ENCODE measurements at places on chromosomes 16 and 17.

- DNase-seq, result no peak
These were observed 5.0 kb upstream of the MYL4 start for GRCh38 chr17:47203984-47204721.

GRCh38 chr17:27540318-27541101 is 84.3 kb downstream of the KSR1 start:
- no peak for DNase-seq

- DNase-seq, result no peak
These were observed 7.3 kb upstream of the SMIM5 start for GRCh38 chr17:75625813-75626486.

- DNase-seq, result no peak
These were observed 15.5 kb downstream of the UNKL start for GRCh38 chr16:1398826-1399581.

DNA sequence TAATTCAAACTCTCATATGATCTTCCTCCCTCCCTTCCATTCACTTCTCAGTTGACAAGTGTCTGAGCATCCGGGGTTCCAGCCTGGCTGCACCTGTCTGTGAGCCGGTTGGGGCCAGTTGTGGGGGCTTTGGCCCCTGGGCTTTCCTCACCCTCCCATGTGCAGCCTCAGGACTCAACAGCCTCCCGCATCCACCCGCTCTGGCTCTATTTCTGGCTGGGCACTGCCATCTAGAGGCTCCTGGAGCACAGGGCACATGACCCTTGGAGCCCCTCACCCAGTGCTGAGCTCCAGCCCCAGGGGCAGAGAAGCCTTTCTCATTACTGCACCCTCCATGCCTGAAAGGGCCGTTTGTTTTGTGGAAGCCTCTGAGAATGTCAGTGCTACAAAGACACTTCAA is 43.3 kb downstream of the HAPSTR1 start:
- peak; percentile 46 for DNase-seq

- DNase-seq, result no peak
These were observed 10.4 kb downstream of the SLC25A10 start for GRCh38 chr17:81722184-81723120.

- DNase-seq, result no peak
These were observed 6.4 kb downstream of the FLII start for GRCh38 chr17:18252160-18252559.

GRCh38 chr16:75262104-75262799 is 10.8 kb upstream of the BCAR1 start:
- no peak for DNase-seq

- no peak for DNase-seq
These were observed 524 bp downstream of the IQCK start for GRCh38 chr16:19718624-19718965.

DNA sequence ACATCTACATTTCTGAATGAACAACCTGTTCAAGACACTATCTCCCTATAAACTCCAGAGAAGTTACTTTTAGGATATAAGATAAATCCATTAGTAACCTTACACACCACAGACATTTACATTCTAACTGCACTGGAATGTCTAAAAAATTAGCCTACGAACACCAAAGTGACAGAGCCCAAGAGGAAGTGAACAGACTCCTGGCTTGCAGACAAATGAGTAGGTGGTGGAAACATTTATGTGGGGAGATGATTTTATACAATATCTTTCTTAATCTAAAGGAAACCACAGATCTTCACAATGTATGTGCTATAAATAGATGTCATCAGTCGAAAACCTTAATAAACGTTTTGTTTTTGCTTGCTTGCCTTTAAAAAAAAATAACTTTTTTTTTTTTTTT is 18.8 kb downstream of the ZNF652 start:
- no peak for DNase-seq

DNA sequence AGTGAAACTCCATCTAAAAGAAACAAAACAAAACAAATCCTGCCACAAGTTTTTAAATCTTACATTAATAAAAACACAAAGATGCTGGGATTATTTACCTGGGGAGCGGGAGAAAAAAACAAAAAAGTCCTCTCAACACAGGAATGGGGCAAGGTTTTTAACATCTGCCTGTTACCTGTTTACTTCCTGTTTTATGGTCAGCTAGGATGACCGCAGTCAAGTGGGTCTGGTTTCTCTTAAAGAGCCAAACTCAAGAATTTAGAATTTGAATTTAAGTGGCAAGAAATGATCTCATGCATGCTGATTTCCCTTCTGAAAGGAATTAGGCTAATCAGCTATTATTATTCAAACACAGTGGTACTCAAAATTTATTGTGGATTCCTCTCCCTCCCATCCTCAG is 39.7 kb upstream of the TBC1D3K start:
- DNase-seq, result no peak

DNA sequence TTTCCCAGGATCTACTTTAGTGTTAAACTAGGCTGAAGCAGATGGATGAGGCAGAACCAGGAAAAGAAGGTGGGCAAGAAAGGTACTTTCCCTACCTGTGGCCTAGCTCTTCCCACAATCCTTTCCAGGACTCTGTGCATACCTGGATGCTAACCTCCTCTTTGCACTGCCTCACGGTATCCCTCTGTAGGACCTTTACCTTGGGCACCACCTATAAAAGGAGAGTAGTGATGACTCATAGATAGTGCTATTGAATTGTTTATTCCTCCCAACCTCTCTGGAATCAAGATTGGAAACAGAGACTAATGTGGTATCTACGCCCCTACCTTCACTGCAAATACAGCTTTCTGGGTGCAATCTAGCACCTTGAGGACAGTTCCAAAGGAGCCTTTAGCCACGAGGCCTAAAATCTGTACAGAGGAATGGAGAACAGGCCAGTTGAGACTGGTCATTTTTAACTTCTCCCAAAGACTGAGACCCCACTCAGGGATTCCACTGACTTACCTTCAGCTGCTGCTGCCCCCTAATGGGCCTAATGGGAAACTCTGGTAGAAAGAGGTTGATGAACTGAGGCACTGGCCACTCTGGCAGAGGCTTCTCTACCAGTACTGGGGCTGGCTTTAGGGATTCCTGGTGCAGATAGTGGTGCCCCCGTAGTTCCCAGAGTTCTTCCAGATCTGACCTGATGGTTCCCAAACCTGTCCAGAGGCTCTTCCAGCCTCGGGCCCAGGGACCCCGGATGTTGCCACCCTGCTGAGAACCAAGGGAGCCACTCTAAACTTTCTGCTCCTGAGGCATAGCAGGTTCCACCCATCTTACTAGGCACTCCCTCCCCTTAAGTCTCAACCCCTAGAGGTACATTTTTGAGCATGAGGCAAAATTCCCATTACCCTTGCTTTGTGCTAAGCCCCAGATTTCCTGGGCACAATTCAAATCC is 781 bp downstream of the RSKR start:
- peak; percentile 23 for DNase-seq

GRCh38 chr17:49241692-49242397 is 11.3 kb upstream of the PHOSPHO1 start:
- no peak for DNase-seq

DNA sequence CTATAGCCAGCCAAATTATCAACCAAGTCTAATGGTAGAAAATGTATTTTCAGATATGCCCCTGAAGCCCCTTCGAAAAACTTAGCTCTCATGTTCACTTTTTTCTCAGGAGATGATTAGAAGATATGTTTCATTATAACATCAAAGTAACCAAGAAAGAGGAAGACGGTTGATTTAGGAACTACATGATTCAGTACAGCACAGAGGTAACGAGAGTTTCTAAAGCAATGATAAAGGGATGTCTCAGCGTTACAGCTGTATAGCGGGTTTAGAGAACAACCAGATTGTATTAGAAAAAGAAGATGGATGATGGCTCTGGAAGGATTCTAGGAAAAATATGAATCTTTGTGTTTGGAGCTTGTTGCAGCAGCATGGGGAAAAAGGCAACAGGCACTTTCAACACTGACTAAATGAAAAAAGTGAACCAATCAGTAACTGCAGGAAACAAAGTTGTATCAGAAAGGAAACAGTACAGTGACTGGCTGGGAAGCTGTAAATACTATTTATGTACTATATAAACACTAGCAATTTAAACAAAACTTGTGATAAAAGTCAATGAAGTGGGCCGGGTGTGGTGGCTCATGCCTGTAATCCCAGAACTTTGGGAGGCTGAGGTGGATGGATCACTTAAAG is 21.5 kb downstream of the MBTD1 start:
- DNase-seq, result no peak

GRCh38 chr17:42459801-42460281 is 1.2 kb downstream of the ATP6V0A1 start:
- no peak for DNase-seq

DNA sequence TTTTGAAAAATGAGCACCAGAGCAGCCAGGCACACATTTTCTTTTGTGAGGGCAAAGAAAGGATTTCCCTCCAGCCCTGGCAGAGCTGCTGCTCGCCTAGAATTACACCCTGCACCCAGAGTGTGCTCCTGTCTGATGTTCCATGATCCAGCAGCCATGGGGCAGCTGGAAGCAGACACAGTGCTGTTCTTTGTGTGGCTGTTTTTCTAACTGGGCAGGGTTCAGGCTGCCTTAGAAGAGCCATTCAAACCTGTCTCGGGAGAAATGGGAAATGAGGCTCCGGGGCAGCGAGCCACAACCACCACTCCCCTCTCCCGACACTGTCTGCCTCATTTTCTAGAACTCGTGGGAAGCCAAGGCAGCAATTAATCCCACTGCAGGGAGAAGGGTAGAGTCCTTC is 28.9 kb downstream of the LITAF start:
- DNase-seq, result no peak

DNA sequence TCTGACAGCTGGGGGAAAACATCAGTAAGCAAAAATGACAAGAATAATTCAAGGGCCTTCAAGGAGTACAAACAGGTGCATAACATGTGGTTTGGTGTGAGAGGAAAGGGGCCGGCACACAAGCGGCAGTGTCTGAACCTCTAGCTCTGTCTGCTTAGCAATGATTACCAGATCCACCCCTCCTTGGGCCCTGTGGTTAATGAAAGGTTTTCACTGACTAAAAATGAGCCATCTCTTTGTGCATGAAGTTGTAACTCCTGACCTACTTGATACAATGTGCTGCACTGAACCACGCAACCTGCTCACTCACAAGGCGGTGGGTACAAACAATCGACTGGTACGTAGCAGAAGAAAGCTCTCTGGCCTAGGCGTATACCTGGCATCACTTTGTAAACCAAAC is 15.1 kb downstream of the FAM117A start:
- DNase-seq, result no peak

DNA sequence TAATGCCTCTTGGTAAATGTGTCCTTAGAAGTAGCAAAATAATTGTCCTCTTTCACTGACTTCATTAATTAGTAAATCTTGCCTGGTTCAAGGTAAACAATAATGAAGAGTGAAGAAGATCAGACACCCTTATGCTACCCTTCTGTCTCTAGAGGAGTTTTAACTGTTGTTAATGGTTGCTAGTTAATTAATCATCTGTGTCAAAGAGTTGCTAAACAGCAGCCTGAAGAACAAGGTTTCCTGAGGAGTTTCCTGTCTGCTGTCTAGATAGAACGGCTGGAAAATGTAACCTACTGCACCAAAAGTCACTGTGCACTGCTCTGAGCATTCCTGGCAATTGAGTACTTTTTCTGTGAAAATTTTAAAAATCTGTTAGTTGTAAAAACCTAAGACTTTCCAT is 131.3 kb downstream of the NLK start:
- DNase-seq, result no peak

DNA sequence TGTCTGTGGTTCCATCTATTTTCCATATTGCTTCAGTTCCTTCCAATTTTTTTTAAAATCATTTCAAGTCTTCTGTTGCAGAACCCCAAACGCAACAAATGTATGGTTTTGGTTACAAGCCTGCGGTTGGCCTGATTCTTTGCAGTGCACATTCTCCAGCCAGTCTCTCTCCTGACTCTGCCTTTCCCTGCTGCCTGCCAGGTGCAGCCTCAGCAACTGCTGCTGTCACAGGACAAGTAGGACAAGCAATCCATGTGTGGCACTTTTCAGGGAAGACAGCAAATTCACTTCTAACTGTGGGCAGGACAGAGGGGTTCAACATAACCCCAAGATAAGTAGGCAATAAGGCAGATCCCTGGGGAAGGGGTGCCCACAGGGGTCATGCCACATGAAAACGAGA is 24.2 kb downstream of the EMP2 start:
- DNase-seq, result no peak

DNA sequence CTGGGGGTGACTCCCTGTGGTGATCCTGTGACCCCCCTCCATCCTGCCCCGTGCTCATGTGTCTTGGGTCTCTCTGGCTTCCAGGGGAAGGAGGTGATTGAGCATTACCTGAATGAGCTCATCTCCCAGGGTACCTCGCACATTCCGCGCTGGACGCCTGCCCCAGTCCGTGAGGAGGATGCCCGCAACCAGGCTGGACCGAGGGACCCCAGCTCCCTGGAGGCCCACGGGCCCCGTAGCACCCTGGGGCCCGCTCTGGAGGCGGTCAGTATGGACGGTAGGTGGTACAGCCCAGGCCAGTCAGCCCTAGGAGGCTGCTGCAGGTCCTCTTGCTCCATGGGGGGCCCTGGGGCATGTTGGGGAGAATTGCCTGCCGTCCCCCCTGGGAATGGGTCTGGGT is 33.6 kb downstream of the SEC14L5 start:
- DNase-seq, result no peak

DNA sequence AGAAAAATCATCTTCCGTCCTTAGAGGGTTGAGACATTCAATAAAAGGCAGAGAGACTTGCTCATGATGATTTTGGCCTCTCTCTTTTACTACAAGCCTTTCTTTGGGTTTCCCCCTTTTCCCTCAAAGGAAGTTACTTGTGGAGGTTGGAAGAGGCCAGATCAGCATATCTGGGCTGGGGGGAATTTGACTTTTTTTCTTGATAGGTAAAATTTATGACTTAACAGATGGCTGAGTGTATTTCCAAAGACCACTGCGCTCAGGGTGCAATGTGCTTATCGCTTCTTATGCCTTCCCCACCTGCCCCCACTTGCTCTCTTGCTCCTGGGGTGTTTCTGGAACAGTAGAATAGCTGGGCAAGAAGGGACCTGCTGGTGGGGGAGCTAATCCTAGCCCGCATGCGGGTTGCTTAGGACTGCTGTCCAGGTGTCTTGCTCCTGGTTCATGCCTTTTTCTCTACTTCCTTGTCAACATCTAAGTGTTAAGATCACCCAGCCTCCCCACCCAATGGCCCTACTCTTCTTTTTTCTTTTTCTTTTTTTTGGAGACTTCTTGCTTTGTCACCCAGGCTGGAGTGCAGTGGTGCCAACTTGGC is 131.9 kb downstream of the MSI2 start:
- no peak for DNase-seq

DNA sequence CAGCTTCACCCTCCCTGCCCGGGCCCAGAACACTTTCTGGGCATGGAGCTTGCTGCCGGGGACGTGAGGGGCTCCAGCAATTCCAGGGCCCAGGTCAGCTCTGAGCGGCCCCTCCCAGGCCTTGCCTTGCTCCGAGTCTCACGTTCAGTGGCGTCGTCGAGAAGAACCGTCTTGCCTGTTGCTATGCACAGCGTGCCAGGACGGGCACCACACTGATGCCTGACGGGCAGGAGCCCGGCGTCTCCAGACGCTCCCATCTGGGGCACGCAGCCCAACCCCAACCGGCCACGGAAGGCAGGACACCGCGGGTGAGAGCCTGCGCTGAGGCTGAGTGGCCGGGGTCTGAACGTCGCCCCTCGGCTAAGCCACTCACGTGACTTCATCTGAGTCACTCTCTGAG is 27.1 kb downstream of the TIMM22 start:
- no peak for DNase-seq
